ENCODE measurements at places on chromosomes 13 and 19. TPM values are rescaled to one million over a fixed set of nuclear protein-coding genes. Genes with fewer than 3 reads are reported as not detected.

DNA sequence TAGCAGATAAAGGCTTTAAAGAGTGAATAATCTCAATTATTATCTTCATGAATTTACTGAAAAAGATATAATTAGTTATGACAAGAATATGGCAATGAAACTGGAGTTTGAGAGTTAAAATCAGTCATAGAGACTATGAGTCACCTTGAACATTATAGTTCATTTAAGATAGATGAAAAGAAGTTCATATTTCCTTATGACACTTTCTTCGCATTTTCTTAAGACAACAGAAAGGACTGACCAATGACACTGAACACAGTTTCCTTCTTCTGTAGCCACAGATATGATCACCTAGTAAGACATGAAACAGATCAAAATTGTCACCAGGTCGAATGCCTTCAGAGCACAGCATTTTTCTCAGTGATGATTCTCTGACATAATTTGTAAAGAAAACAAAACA lies 202.1 kb downstream of the KLF12 start:
- no peak for DNase-seq

DNA sequence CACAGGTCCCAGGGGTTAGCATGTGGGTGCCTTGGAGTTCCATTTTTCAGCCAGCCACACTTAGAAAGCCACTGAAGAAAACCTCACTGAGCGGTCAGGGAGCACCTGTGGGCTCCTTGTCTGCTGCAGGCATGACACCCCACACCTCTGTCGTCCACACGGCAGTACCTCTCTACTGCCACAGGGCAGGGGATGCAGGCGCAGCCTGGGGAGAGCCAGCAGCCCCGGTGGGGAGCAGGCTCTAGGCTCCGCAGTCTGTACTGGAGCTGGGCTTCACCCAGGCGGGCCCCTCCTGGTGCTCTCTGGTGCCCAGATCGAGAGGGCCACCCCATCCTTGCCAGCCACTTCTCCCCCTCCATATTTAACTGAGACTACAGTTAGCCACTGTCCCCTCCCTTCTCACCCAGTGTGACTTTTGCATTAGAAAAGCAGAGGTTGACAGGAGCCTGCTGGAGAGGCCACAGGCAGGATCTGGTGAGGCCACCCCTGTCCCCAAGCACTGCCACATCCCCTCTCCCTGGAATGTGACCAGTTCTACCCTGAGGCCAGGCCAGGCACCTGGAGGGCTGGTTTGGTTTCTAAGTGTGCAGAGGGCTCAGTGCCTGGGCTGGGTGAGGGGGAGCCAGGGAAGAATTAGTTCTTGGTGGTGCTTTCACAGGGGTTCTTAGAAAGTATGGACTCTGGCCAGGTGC lies 104.4 kb downstream of the KDM4B start:
- DNase-seq = no peak

- peak; percentile 92 for DNase-seq
Measured at GRCh38 chr19:35775298-35776101, at the start of gene ARHGAP33. ARHGAP33 (plus strand) TSS chr19:35775564; CDS start chr19:35775659, 95 bp downstream.

Gene POU2F2
- total RNA-seq = 0.56 TPM

Data from IMR-90 (cell line).